MCF 10A (cell line): ENCODE measurements at places on chromosomes 2 and 18.

GRCh38 chr18:42564761-42565160, 550.7 kb downstream of the RIT2 start:
- DNase-seq, result no peak
- no peaks in the 10 kb centered on the region for H3K4me1 ChIP-seq
- H3K36me3 ChIP-seq, result no peaks in the 10 kb centered on the region
- no peak overlapping the region for H3K4me3 ChIP-seq
- peaks cover 31% of the 10 kb centered on the region for H3K27me3 ChIP-seq
- no peak overlapping the region for H3K27ac ChIP-seq

DNA sequence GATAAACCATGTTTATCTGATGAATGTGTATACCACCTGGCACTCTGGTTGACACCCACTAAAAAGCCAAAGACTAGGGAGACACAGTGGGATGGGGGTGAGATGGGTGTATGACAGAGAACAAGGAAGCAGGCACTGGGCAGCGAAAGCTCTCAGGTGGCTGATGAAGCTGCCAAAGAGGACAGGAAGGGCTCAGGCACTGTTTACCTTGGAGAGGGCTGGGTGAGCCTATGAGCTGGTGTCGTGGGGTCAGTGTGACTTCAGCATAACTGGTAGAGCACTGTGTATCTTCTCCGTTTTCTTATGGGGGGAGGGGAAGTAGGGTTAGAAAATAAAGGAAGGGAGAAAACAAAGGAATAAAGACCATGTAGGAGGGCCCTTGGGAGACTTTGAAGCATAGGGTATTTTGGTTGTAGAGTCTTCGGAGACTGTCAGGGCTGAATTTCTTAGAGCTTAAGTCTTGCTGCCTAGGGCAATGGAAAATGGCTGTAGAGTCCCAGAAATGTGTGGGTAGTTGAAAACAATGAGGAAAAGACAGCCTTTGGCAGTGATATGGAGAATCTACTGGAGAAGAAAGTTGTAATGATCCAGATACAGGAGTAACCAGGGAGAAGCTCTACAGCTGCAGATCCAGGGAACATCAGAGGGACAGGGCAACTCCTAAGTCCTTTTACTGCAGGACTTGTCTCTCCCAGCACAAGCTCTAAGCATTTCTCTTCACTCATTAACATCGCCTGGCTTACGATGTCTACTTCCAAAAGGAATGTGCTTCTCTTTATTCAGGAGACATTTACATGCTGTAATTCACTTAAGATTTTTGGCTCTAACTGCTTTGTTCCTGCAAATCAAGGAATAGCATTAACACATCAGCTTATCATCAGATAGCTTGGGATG, 120.0 kb downstream of the AQP4 start:
- H3K27ac ChIP-seq, result peak overlapping the region; percentile 71
- peak; percentile 2 for DNase-seq
- peaks cover 38% of the 10 kb centered on the region for H3K4me1 ChIP-seq
- peak overlapping the region; percentile 40 for H3K4me3 ChIP-seq
- no peaks in the 10 kb centered on the region for H3K27me3 ChIP-seq
- no peaks in the 10 kb centered on the region for H3K36me3 ChIP-seq

GRCh38 chr2:195411219-195411687, 245.8 kb upstream of the SLC39A10 start:
- peaks cover 9% of the 10 kb centered on the region for H3K4me1 ChIP-seq
- DNase-seq, result peak; percentile 34
- H3K27me3 ChIP-seq, result no peaks in the 10 kb centered on the region
- H3K27ac ChIP-seq, result peak overlapping the region; percentile 57
- no peaks in the 10 kb centered on the region for H3K36me3 ChIP-seq
- no peak overlapping the region for H3K4me3 ChIP-seq

DNA sequence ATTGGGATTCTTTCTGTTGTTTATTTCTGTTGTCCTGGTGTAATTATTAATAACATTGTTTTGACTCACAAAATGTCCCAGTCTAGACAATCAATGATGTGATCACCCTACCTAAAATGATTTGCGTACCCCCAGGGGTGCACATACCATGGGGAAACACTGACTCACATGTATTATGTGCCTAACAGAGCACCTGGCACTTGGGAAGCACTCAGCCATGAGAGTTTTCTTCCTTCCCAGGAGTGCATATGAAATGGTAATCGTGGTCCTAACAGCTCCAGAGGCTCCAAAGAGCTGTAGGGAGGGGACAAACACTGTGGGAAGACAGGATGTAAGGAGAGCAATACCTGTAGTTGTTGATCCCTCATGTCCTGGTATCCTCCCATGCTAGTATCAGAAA, 187.8 kb upstream of the ERBB4 start:
- H3K4me3 ChIP-seq, result no peak overlapping the region
- no peaks in the 10 kb centered on the region for H3K27me3 ChIP-seq

- DNase-seq, result no peak
- no peaks in the 10 kb centered on the region for H3K27me3 ChIP-seq
- H3K36me3 ChIP-seq, result no peaks in the 10 kb centered on the region
- H3K4me3 ChIP-seq, result no peak overlapping the region
- no peaks in the 10 kb centered on the region for H3K4me1 ChIP-seq
Measured at GRCh38 chr2:102668171-102668570, 48.8 kb downstream of the SLC9A2 start.

GRCh38 chr2:233321166-233321565, 13.6 kb downstream of the SAG start:
- H3K27ac ChIP-seq, result no peak overlapping the region
- no peaks in the 10 kb centered on the region for H3K4me1 ChIP-seq
- H3K27me3 ChIP-seq, result peaks cover 36% of the 10 kb centered on the region
- H3K36me3 ChIP-seq, result no peaks in the 10 kb centered on the region
- H3K4me3 ChIP-seq, result no peak overlapping the region

GRCh38 chr2:23691565-23691964, 235.4 kb downstream of the ATAD2B start:
- no peaks in the 10 kb centered on the region for H3K27me3 ChIP-seq
- peaks cover 50% of the 10 kb centered on the region for H3K36me3 ChIP-seq
- H3K4me1 ChIP-seq, result no peaks in the 10 kb centered on the region
- H3K4me3 ChIP-seq, result no peak overlapping the region
- no peak for DNase-seq

DNA sequence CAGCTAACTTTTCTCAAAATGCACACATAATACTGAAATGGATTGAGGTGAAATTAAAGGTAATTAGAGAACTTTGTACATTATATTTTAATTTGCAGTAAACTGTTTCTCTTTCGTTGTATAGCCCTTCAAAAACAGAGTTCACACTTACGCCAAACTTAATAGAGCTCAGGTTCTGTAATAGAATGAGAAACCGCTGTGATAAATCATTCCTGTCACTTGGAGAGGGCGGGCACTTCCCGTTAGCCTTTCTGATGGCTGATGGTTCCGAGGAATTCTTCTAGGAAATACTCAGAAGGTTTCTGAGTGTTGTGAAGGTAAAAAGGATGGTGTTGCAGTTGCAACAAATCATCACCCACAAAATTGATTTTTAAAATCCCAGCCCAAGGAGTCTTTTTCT, 155.8 kb upstream of the ALKAL2 start:
- H3K4me1 ChIP-seq, result no peaks in the 10 kb centered on the region
- DNase-seq, result no peak
- H3K27me3 ChIP-seq, result no peaks in the 10 kb centered on the region

DNA sequence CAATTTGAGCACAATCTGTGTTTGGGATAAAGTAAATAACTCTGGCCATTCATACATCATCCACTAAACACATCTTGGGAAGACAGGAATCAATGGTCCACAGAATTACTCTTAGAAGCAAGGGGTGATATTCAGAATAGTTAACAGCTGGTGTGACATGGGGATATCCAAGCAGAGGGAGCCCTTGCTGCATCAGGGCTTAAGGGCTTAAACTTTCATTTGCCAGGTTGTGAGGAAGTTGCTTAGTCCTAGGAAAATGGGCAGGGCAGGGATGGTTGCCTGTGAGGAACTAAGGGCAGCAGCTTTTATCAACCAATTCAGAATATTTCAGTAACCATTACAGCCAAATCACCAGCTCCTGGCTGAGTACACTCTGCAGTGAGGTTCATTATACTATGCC, 2.0 kb upstream of the ITGA6 start:
- H3K27ac ChIP-seq, result no peak overlapping the region
- H3K4me1 ChIP-seq, result no peaks in the 10 kb centered on the region
- no peaks in the 10 kb centered on the region for H3K27me3 ChIP-seq
- H3K4me3 ChIP-seq, result no peak overlapping the region

DNA sequence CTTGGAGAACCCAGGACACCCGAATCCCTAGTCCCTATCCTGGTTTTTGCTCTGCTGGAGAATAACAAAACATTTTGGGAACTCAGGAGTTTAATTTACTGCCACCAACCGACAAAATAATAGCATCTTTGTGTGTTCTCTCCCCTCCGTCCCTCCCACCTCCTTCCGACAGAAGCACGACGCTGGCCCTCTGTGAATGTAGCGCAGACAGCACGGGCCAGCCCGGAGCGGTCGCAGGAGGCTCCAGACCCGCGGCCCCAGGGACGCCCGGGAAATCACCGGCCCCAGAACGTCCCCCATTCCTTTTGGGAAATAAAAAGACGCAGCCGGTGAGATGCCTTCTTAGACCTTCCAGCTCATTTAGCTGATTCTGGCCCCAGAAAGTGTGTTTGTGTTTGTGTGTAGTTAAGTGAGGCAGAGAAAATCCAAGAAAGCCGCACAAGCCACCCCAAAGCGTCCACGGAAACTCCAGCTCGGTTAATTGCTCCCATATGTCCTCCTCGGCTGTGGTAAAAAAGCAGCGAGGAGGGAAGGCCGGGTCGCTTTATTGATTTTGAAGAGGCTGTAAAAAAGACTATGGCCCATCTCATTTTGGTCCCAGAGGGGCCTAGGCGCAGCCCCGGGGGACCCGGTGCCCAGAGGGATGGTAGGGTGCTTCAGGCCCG, 577 bp upstream of the TANC1 start:
- H3K27me3 ChIP-seq, result no peaks in the 10 kb centered on the region
- peak overlapping the region; percentile 90 for H3K4me3 ChIP-seq
- H3K36me3 ChIP-seq, result peaks cover 9% of the 10 kb centered on the region
- peak overlapping the region; percentile 66 for H3K27ac ChIP-seq
- peak; percentile 35 for DNase-seq
- H3K4me1 ChIP-seq, result peaks cover 29% of the 10 kb centered on the region

- H3K4me3 ChIP-seq, result no peak overlapping the region
- no peaks in the 10 kb centered on the region for H3K4me1 ChIP-seq
- no peak for DNase-seq
- H3K36me3 ChIP-seq, result peaks cover 26% of the 10 kb centered on the region
Measured at GRCh38 chr2:147945660-147946059, 74.9 kb downstream of the ORC4 start.

DNA sequence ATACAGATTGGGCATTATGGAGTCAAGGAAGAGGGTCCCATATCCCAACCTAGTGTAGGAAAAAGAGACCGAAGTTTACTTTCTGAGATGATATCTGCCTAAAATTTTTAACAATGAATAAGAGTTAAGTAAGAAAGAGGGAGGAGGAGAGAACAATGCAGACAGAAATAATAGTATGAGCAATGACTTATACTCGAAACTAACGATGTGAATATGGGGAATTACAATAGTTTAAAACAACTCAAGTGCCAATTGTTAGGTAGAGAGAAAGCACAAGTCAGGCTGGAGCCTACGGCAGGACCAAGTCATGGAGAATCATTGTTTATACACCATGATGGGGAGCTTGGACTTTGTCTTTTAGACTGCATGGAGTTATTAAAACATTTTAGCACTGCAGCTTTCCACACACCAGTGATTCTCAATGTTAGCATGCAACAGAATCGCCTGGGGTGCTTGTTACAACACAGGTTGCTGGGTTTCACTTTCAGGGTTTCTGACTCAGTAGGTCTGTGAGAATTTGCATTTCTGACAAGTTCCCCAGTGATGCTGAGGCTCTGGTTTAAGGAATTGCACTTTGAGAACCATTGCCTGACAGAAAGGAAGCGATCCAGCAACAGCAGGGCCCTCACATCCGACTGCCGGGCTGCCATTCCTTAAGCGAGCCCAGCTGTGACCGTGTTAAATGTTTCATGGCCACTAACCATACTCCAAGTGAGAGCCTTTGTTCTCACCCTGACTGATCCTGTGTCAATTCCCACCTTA, 511.2 kb downstream of the DCDC2C start:
- H3K36me3 ChIP-seq, result no peaks in the 10 kb centered on the region
- H3K4me3 ChIP-seq, result no peak overlapping the region
- peaks cover 12% of the 10 kb centered on the region for H3K4me1 ChIP-seq
- peak; percentile 55 for DNase-seq
- H3K27ac ChIP-seq, result no peak overlapping the region
- no peaks in the 10 kb centered on the region for H3K27me3 ChIP-seq
